ENCODE measurements at places on chromosomes 2 and 18. TPM values are rescaled to one million over a fixed set of nuclear protein-coding genes. Genes with fewer than 3 reads are reported as not detected.

STEAP3 gene
- total RNA-seq: 38.8 TPM

LRRTM1 gene
- total RNA-seq: not detected

IWS1 gene
- total RNA-seq: 51.6 TPM

ST8SIA5 gene
- total RNA-seq: 0.36 TPM

INHA gene
- 0.52 TPM for total RNA-seq

KATNAL2 gene
- 3.0 TPM for total RNA-seq

CPO gene
- total RNA-seq: not detected

DOK1 gene
- 19.1 TPM for total RNA-seq

TLX2 gene
- not detected for total RNA-seq

PPM1B gene
- total RNA-seq: 39.4 TPM

- H3K4me3 ChIP-seq: no peak overlapping the region
- H3K27ac ChIP-seq: no peak overlapping the region
- no peak for DNase-seq
- H3K36me3 ChIP-seq: no peaks in the 10 kb centered on the region
- no peaks in the 10 kb centered on the region for H3K4me1 ChIP-seq
Observed at GRCh38 chr2:60475123-60475830, 78.2 kb downstream of the BCL11A start.

DNA sequence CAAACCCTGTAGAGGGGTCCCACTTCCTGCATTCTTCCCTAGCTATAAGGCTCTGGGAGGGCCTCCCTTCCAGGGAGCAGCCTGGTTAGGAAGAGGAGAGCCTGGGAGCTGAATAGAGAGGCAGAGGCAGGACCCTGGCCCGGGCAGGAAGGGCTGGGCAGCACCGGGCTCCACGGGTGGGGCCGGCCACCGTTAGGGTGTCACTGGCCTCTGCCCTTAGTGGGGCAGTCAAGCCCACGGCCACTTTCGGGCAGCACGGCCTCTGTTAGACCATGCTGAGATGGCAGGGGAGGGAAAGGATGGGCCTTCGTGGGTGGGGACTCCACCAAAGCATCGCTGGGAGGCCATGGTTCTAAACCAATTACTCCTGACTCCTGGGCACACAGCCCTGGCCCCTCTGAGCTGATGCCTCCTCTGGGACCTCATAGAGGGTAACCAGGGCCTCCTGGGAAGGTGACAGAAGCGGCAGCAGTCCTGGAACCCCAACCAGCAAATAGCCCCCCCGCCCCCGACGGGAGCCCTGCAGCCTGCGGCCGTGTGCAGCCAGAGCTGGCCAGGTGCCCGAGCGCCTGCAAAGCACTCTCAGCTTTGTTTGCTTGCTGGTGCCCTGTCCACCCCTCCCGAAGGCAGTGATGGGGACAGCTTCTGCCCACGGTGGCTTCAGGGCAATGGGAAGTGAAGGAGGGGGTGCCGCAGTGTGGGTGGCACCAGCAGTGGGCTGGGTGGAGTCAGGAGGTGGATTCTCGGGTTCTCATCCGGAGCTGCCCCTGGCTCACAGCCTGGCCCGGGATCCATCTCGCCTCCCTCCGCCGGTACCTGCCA lies 16.3 kb upstream of the HPCAL1 start:
- peaks cover 46% of the 10 kb centered on the region for H3K4me1 ChIP-seq
- no peak overlapping the region for H3K27ac ChIP-seq
- H3K36me3 ChIP-seq: no peaks in the 10 kb centered on the region
- H3K27me3 ChIP-seq: no peaks in the 10 kb centered on the region
- DNase-seq: no peak
- H3K4me3 ChIP-seq: no peak overlapping the region

GRCh38 chr2:65373365-65373918 lies 59.0 kb downstream of the SPRED2 start:
- H3K36me3 ChIP-seq: no peaks in the 10 kb centered on the region
- no peaks in the 10 kb centered on the region for H3K27me3 ChIP-seq
- no peak overlapping the region for H3K27ac ChIP-seq
- no peak for DNase-seq
- H3K4me3 ChIP-seq: no peak overlapping the region
- peaks cover 25% of the 10 kb centered on the region for H3K4me1 ChIP-seq

- DNase-seq: no peak
- H3K4me3 ChIP-seq: no peak overlapping the region
- H3K27me3 ChIP-seq: peaks cover 7% of the 10 kb centered on the region
- no peaks in the 10 kb centered on the region for H3K36me3 ChIP-seq
- H3K4me1 ChIP-seq: no peaks in the 10 kb centered on the region
- H3K27ac ChIP-seq: no peak overlapping the region
Observed at GRCh38 chr18:47203626-47204464, 27.7 kb upstream of the IER3IP1 start.

DNA sequence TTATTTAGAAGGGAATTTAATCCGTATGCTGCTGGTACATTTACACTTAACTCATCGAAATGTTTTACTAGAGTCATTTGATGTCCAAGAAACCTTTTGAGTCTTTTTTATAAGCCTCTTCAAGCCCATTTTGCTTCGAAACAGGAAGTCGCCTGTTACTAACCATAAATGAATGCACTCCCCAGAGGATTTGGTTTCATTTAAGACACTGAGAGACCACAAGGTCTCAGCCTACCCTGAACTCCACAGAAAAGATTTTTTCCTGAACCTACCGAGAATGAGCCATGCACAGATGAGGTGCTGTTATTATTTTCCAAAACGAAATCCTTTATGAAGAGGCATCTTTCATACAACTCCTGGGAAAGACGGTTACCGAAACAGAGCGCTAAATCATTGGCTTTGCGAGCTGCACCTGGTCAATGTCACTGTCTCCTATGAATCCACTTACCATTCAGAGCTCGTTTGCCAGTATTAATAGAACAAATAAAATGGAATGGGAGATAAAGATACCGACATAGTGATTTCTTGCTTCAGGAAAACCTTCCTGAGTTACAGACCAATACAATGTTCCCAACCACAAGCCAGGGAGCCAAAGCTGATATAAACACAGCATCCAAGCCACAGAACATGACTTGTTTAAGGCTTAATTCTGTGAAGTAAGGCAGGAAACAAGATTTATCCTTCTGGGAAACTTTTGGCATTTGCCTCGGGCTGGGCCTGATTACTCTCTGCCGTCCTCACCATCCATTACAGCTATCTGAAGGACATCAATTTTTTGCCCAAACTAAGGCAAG lies 382.1 kb downstream of the OSR1 start:
- no peaks in the 10 kb centered on the region for H3K36me3 ChIP-seq
- peak overlapping the region; percentile 44 for H3K27ac ChIP-seq
- H3K4me3 ChIP-seq: no peak overlapping the region
- H3K4me1 ChIP-seq: peaks cover 19% of the 10 kb centered on the region

DNA sequence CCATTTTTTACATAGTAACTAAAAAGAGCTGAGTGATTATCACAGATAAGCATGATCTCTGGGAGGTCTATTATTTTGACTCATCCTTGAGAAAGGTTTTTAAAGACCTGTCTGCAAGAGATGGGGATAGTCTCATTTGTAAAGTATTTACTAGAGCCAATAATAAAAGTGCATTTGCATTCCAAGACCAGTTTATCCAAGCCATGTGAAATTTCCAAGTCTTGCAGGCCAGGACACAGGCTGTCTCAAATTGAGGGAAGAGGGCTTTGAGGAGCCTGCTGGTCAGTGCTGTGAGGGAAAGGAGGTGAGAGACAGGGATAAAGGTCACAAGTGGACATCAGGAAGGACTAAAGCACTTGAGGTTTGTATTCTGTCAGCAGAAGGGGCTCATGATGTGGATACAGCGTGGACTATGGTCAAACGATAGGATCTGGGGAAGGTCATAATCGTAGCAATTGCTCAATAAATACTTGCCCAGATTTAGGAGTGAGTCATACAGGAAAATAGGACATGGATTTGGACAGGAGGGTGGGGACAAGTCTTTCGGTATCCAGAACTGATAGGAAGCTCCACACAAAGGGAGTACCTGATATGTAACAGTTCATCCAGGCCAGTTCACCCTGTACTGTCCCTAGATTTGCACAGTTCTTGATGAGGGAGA lies 6.6 kb upstream of the CDH2 start:
- peak; percentile 41 for DNase-seq
- H3K4me1 ChIP-seq: peaks cover 8% of the 10 kb centered on the region
- no peak overlapping the region for H3K4me3 ChIP-seq
- H3K27me3 ChIP-seq: no peaks in the 10 kb centered on the region

- no peaks in the 10 kb centered on the region for H3K27me3 ChIP-seq
- DNase-seq: no peak
- H3K36me3 ChIP-seq: no peaks in the 10 kb centered on the region
- H3K27ac ChIP-seq: no peak overlapping the region
- H3K4me1 ChIP-seq: no peaks in the 10 kb centered on the region
Observed at GRCh38 chr2:223647258-223647952, 45.2 kb upstream of the SCG2 start.

- no peaks in the 10 kb centered on the region for H3K36me3 ChIP-seq
- DNase-seq: no peak
- peaks cover 25% of the 10 kb centered on the region for H3K27me3 ChIP-seq
- no peak overlapping the region for H3K4me3 ChIP-seq
- peaks cover 9% of the 10 kb centered on the region for H3K4me1 ChIP-seq
Observed at GRCh38 chr2:98085649-98086048, 1.3 kb upstream of the VWA3B start.

DNA sequence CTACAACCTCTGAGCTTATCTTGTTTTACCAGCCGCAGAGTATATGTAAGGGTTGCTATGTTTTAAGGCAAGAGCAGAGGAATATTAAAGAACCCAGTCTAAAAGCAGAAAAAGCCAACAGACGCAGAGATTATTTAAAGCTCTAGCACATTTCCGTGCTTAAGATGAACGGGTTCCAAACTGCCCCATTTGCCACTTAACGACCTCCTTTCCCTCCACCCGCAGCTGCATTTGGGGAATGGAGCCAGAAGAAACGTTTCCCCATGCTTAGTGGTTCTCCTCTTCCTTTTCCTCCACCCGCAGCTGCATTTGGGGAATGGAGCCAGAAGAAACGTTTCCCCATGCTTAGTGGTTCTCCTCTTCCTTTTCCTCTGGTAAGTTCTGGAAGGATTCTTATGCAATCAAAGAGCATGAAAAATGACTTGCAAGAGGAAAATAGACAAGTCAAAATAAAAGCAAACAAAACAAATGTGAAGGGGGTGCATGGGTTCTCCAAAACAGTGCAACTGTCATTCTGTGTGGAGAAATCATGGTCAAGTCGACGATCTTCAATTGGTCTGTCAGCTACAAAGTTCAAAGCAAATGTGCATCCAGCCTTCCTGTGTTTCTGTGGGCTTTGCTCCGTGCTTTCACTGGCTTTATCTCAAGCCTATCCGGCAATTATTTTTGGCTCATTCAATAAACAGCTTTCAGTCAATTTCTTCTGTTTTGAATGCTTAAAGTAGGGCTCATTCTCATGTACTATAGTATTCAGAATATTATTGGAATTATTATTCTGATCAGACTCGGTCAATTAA lies 57.8 kb downstream of the DIPK1C start:
- no peaks in the 10 kb centered on the region for H3K4me1 ChIP-seq
- no peaks in the 10 kb centered on the region for H3K36me3 ChIP-seq
- no peaks in the 10 kb centered on the region for H3K27me3 ChIP-seq
- no peak overlapping the region for H3K4me3 ChIP-seq
- no peak for DNase-seq

DNA sequence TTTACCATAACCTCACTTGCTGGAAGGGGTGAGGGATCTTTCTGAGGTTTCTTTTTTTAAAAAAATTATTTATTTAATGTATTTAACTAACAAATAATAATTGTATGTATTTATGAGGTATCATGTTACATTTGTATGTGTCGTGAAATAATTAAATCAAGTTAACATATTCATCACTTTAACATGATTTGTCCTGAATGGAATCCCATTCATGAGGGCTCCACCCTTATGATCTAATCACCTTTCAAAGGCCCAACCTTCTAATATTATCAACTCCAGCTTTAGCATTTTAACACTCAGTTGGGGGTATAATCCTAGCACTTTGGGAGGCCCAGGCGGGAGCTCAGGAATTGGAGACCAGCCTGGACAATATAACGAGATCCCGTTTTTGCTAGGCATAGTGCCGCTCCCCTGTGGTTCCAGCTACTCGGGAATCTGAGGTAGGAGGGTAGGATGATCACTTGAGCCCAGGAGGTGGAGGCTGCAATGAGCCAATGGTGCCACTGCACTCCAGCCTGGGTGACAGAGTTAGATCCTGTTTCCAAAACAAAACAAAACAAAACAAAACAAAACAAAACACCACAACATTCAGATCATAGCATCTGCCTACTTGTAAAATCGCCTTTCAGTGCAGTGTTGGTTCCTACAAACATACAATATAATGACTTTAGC lies 1.1 kb upstream of the TAF4B start:
- no peak overlapping the region for H3K27ac ChIP-seq
- H3K4me1 ChIP-seq: peaks cover 4% of the 10 kb centered on the region
- DNase-seq: no peak
- no peak overlapping the region for H3K4me3 ChIP-seq
- no peaks in the 10 kb centered on the region for H3K36me3 ChIP-seq

GRCh38 chr2:69344305-69344704 lies 42.7 kb downstream of the GFPT1 start:
- no peak overlapping the region for H3K27ac ChIP-seq
- H3K27me3 ChIP-seq: no peaks in the 10 kb centered on the region
- DNase-seq: no peak
- no peak overlapping the region for H3K4me3 ChIP-seq
- peaks cover 4% of the 10 kb centered on the region for H3K4me1 ChIP-seq
- H3K36me3 ChIP-seq: peaks cover 73% of the 10 kb centered on the region

DNA sequence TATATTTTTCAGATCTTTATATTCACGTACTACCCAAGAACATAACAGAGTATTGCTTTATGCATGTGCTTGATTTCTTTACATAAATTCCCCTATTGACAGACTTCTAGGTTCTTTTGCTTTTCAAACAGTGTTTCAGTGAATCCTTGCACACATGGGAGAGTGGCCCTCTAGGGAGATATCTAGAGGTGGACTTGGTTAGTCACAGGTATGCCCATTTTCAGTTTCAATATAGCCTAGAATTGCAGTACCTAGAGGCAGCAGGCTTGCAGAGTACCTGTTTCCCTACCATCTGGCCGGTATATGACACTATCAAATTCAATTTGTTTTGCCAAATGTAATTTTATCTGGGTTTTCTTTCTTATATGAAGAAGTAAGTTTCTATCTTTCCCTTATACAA lies 36.8 kb downstream of the EML6 start:
- H3K27ac ChIP-seq: no peak overlapping the region
- no peaks in the 10 kb centered on the region for H3K36me3 ChIP-seq

GRCh38 chr18:36459786-36460185 lies 162.3 kb downstream of the FHOD3 start:
- H3K4me1 ChIP-seq: no peaks in the 10 kb centered on the region
- H3K36me3 ChIP-seq: no peaks in the 10 kb centered on the region
- no peaks in the 10 kb centered on the region for H3K27me3 ChIP-seq
- no peak overlapping the region for H3K27ac ChIP-seq
- no peak for DNase-seq
- no peak overlapping the region for H3K4me3 ChIP-seq

DNA sequence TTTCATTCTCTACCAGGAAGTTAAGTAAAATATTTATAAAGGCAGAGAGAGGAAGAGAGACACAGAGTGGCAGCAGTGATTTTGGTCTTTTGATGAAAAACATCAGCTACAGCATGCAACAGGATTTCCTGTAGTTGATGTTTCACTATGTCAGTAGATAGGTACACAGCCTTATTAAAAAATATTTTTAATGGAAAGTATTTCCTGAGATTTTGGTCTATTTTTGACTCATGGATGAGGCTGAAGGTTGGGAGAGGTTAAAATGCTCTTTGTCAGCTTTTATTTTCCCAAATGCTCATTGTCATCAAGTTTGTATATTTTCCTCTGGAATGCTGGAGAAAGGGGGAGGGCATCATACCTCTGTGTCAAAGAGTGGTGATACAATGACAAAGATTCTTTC lies 1112.5 kb downstream of the CBLN2 start:
- no peaks in the 10 kb centered on the region for H3K36me3 ChIP-seq
- DNase-seq: no peak
- H3K27ac ChIP-seq: no peak overlapping the region
- H3K4me1 ChIP-seq: no peaks in the 10 kb centered on the region
- no peak overlapping the region for H3K4me3 ChIP-seq

Measured in astrocyte (in vitro differentiated cells and primary cell).